ENCODE measurements at places on chromosomes 7 and 10.

DNA sequence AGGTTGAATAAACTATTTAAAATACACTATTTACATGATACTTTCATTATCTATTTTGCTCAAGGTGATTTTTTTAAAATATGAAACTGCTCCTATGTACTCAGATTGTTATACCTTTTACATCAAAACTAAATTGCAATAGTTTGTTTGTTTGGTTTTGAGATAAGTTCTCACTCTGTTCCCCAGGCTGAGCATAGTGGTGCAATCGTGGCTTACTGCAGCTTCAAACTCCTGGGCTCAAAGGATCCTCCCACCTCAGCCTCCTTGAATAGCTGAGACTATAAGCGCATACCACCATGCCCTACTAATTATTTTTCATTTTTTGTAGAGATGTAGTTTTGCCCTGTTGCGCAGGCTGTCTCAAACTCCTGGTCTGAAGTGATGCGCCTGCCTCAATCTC lies 12.7 kb downstream of the TAS2R60 start:
- DNase-seq = no peak

DNA sequence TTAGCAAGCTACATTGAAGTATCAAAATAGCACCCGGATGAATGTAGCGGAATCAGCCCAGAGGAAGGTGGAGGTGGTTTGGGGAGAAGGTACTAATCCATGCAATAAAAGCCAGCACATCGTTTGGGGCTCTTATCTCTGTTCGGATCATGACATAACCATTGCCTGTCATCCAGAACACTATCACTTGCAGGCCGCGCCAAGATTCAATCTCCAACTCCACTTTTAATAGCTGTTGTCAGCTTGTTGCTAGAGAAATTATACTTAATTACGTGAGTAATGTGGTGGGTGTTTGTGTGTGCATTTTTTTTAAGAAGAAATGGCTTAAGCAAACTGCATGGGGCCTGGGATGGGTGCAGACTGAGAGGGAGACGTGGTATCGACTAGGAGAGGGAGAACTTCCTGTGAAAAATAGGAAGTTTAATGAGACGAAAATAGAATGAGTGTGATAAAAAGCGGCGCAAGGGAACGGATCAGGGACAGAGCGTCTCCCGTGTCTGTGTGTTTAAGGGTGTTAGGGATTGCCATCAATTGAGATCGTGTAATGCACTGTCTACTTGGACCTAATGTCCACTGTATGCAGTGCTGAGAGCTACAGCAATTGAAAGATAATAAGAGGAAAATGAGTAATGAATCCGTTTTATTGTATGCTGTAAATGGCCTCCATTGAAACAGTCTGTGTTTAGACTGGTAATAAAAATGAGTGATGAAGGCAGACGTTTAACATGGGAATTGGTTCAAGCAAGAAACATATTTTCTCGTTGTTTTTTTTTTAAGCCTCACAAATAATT lies 27.6 kb upstream of the SFMBT2 start:
- DNase-seq = no peak

- DNase-seq = no peak
These were observed 32.7 kb upstream of the STEAP4 start for GRCh38 chr7:88339195-88339922.

DNA sequence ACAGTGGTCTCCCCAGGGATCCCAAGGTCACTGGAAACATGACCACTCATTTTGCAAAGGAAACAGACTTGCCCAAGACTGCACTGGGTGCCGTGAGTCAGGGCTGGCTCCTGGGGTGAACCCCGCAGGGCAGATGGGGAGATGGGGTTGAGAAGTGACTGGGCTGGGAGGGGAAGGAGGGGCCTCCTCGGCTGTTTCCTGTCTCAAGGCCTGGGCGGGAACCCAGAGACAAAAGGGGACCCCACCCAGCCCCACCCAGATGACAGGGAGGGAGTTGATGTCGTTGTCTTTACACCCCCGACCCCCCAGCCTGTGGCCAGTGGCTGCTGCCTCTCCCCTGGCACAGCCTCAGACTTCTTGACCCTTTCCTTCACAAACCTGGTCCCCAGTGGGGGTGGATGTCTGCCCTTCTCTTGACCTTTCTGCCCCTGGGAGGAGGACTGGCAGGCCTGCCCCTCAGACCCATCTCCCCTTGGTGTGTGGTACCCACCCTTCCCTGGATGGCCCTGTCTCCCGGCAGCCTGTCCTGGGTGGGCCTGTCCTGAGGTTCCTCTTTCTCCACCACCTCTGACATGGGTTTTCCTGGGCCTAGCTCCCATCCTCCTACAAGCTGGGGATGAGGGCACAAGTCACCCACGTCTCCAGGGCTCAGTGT lies 1.4 kb downstream of the MYO1G start:
- DNase-seq = peak; percentile 57

GRCh38 chr7:74449809-74450397 lies 3.8 kb upstream of the GTF2IRD1 start:
- DNase-seq = peak; percentile 32

GRCh38 chr10:94108200-94108599 lies 114.5 kb downstream of the PLCE1 start:
- DNase-seq = no peak

DNA sequence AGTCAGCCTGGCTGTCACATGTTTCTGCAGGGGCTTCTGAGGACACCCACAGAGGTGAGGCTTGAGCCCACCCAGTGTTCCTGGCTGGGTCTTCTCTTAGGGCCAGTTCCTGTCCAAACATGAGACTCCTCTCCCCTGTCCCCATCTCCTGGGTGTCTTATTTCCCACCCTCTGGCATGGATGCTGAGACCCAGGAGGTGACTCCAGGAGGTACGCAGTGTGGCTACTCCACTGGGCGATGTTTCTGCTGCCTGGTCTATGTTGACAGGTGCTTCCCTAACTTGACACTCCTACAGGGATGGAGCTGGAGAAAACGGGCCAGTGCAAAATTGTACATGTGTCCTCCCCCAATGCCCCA lies 26.3 kb upstream of the LOXL4 start:
- DNase-seq = no peak

DNA sequence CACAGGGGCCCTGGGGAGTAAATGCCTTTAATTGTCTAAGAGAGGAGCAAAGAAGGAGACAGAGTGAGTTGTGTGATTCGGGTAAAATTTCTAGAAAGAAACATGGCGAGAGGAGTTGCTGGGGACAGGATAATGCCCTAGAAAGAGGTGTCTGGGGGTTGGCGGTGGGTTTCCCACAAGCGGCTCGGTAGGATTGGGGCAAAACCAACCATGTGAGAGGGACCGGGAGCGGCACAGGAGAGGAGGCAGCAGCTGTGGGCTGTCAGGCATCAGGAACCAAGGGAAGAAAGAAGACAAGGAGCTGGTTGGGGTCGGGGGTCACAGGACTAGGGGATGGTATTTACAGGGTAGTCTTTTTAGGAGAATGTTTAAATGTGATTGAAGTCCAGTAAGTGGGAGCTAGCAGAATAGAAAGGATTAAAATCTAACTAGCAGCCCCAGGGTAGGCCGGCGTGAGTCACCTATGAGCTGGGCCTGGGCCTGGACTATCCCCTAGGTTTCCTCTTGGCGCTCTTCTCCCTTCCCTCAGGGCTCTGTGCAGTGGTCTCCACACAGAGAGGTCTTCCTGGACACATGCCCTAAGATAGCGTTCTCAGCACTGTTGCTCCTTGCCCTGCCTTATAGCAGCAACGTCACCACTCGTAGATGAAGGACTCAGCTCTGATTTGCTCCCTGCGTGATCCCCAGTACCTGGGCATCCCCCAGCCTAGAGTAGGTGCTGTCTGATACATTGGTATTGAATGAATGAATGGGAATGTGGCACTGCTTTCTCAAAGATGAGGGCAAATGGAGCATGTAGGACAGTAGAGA lies 32.6 kb downstream of the IKZF1 start:
- DNase-seq = no peak

GRCh38 chr7:130086938-130087337 lies 16.6 kb downstream of the KLHDC10 start:
- no peak for DNase-seq

DNA sequence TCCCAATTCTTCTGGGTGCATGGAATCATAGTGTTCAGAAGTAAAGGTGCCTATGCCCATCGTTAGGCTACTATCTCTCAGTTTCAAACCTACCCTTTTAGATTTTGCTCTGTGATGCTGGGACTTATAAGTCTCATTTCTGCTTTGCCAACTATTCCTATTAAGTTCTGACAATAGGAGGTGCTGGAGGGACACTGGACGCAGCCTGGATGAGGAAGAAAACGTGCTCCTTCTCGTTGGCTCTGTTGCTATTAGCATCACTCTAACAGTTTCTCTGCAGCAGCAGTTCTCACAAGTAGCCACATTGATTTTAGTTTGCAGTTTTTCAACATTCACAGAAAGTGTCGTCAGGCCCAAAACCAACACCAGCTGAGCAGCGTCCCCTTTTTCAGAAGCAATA lies 72.4 kb downstream of the ABCC2 start:
- DNase-seq = no peak

GRCh38 chr10:391305-391704 lies 256.1 kb downstream of the ZMYND11 start:
- no peak for DNase-seq

DNA sequence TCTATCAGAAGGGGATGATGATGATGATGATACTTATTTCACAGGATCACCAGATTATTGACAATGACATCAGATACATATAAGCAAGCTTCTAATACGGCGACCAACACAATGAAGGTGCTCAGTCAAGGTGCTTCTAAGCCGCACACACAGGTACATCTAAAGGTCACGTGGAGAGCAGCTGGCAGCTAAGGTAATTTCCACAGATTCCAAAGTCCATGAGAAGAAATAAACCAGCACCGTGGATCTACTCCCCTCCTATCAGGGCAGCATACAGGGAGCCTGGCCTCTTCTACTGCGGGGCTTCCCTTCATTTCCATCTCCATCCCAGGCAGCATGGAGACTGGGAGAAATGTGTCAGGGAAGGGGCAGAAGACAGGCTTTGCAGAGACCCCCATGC lies 37.5 kb downstream of the DENND11 start:
- no peak for DNase-seq

GRCh38 chr7:46424934-46425333 lies 503.9 kb upstream of the IGFBP3 start:
- DNase-seq = no peak

- no peak for DNase-seq
These were observed 129.0 kb downstream of the CDH23 start for GRCh38 chr10:71525721-71526120.

DNA sequence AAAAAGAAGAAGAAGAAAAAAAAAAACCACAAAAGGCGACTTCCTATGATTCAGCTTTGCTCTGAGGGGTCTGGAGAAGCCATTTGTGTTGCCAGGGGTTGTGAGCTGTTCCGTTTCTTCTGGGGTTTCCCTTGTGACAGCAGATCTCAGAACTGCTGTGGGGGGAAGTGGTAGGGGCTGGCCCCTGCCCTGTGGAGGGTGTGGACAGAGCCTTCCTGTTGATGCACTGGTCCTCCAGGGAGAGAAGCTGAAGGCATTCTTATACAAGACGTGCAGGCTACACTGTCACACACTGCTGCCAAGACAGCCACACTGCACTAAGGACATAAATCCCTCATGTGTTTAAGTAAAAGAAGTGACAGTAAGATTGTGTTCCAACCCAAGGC lies 17.3 kb upstream of the CSGALNACT2 start:
- DNase-seq = no peak

- DNase-seq = no peak
These were observed 35.3 kb upstream of the IFRD1 start for GRCh38 chr7:112414855-112415490.

- DNase-seq = no peak
These were observed 19.0 kb downstream of the CALML5 start for GRCh38 chr10:5480162-5480941.

- no peak for DNase-seq
These were observed 235.2 kb downstream of the CDC14C start for GRCh38 chr7:49159536-49159935.

DNA sequence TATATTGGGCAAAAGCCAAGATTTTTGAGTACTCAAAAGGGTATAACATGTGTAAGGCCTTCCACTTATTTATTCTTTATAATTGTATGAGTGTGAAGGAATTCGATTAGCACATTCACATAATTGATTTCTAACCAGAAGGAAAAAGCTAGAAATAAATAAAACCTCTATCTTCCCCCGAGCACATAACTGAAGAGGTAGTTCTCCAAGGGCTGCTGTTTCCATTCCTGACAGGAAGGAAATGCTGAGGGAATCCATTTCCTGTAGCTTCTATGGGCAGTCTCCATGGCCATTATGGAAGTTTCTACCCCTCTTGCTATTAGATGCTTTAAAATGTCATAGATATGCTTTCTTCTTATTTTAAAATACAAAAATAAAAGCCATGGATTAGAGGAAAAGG lies 70.5 kb upstream of the ABCB5 start:
- DNase-seq = no peak

DNA sequence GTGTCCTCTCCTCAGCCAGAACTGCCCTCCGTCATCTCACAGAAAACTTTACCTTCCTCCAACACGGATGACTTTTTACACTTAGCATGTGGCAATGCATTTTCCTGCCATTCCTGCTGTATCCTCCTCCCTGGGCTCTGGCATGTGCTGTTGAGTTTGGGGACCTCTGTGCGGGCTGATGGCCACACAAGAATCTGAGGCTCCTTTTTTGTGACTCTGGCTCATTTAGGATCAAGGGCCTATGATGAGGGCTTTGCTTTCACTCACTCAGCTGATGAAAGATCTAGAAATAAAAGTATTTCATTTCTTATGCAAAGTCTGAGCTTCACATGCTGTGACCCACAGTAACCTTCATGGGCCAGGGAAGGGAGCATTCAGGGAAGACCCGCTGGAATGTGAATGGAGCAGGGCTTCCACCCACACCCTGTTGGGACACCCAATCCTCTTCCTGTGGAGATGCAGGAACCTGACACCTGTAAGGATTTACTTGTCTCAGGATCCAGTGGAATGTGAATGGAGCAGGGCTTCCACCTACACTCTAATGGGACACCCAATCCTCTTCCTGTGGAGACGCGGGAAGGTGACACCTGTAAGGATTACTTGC lies 500.3 kb upstream of the MKI67 start:
- no peak for DNase-seq

DNA sequence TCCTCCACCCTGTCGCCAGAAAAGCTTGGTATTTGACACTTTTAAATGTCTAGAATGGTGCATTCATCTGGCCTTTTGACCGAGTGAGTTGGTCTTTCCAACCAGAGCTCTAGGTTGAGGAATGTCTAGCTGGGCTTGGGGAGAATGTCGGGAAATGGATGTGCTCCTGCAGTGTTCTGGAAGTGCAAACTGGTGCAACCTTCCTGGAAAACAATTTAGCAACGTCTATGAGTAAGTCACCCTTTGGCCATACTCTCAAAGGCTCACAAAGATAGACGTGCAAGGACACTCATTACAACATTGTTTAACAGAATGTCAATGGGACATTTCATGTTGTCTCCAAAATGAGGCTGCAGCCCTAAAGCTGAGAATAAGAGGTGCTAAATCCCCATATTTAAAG lies 12.2 kb upstream of the NMT2 start:
- DNase-seq = no peak

GRCh38 chr10:119252051-119252465 lies 44.7 kb downstream of the GRK5 start:
- no peak for DNase-seq

Data from stimulated activated CD4-positive, alpha-beta T cell treated with anti-CD3 and anti-CD28 coated beads, Interleukin-1b, Interleukin-23, amount 100 ng/mL, for 4 hours (primary cell).